Thoracic aorta (tissue), 2 donors: ENCODE measurements at places on chromosomes 7 and 10. TPM values are rescaled to one million over a fixed set of nuclear protein-coding genes. Genes with fewer than 3 reads are reported as not detected.

FAM149B1 gene
- total RNA-seq, result 9.0 TPM

FGFR2 gene
- 16.2 TPM for total RNA-seq

PNLIPRP2 gene
- 2.3 TPM for total RNA-seq

AGR3 gene
- not detected for total RNA-seq

IFIT1 gene
- 9.0 TPM for total RNA-seq

ASAH2 gene
- total RNA-seq, result 14.0 TPM

- H3K36me3 ChIP-seq, result no peaks in the 10 kb centered on the region
- H3K27me3 ChIP-seq, result no peaks in the 10 kb centered on the region
- H3K27ac ChIP-seq, result no peak overlapping the region
These were observed 92.9 kb upstream of the HDAC9 start for GRCh38 chr7:18402488-18403183.

DNA sequence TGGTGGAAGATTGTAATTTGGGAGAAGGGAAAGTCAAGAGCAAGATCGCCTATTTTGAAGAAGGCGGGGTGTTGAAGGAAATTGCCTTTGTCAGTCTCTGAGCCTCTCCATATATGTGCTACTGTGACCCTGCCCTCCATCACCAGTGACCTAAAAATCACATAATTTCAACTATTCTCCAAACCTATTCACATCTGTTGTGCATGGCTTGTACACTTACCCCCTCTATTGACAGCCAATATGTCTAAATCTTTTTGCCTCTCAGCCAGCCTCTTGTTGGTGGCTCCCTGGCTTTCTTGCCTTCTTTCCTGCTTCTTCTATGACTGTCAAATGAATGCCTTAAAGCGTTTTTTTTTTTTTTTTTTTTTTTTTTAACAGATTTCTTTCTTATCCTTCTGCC lies 295.6 kb downstream of the AUTS2 start:
- no peaks in the 10 kb centered on the region for H3K36me3 ChIP-seq
- no peak for DNase-seq
- H3K4me3 ChIP-seq, result no peak overlapping the region
- no peaks in the 10 kb centered on the region for H3K4me1 ChIP-seq
- no peak overlapping the region for H3K27ac ChIP-seq
- no peaks in the 10 kb centered on the region for H3K27me3 ChIP-seq

DNA sequence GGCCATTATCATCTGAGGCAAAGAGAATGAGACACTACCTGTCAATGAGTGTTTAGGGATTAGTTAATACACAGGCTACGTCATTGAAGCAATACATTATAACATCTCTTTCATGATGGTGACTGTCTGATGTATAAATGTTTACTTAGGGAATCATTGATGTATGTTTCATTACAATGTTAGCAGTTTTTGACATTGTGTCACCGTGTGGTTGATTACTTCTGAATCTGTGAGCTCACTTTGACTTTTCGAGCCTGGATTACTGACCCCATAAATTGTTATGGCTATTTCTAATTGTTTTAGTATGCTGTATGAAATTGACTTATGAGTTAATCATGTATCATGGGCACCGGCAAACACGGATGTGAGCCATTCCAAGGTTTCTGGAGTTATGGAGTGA lies 494.0 kb downstream of the MAGI2 start:
- no peak overlapping the region for H3K4me3 ChIP-seq
- no peaks in the 10 kb centered on the region for H3K36me3 ChIP-seq
- H3K27me3 ChIP-seq, result no peaks in the 10 kb centered on the region
- H3K27ac ChIP-seq, result no peak overlapping the region

DNA sequence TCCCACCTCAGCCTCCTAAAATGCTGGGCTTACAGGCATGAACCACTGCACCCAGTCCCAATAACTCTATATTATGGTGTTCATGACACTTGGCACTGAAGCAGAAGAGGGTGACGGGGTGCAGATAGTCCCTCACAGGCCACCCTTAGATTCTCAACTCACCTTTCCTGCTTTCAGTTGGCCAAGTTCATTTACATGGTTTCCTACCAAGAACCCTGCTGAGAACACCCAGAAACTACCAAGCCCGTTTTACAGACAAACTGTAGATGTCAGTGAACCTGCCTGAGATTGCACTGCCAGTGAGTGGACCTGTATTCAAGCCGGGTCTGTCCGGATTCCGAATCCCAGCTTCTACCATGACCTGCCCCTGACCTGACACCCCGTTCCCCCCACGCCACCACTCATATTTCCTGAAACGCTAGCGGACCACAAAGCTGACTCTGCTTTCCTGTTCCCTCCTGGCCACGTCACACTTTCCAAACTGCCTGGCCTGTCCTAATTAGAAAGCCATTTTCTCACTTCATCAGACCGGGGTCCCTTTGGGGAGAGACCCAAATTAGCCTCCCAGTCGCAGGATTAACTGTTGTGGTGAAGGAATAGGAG lies 17.3 kb downstream of the GRID2IP start:
- H3K4me3 ChIP-seq, result no peak overlapping the region
- no peak overlapping the region for H3K27ac ChIP-seq
- no peak for DNase-seq
- H3K4me1 ChIP-seq, result peaks cover 5% of the 10 kb centered on the region

DNA sequence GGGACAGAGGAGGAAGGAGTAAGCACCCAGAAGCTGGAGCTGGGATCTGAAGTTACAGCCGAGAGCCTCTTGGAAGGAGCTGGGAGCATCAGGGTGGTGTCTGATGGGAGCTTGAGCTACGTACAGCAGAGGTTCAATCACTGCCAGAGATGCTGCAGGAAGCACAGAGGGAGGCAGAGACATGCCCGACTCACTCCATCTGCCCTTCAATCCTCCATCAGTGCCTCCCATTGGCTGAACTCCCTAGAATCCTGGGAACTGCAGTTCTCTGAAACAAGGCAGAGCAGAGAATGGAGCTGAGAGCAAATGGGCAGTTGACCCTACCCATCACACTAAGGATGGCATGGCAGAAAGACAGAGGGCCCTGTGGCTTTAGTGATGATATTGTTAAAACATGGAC lies 40.0 kb upstream of the CTBP2 start:
- H3K27me3 ChIP-seq, result no peaks in the 10 kb centered on the region
- H3K36me3 ChIP-seq, result no peaks in the 10 kb centered on the region
- H3K4me3 ChIP-seq, result no peak overlapping the region
- H3K27ac ChIP-seq, result no peak overlapping the region

GRCh38 chr10:100806356-100806645 lies 60.9 kb downstream of the PAX2 start:
- H3K4me3 ChIP-seq, result no peak overlapping the region
- H3K27ac ChIP-seq, result no peak overlapping the region
- no peaks in the 10 kb centered on the region for H3K4me1 ChIP-seq
- no peak for DNase-seq
- no peaks in the 10 kb centered on the region for H3K27me3 ChIP-seq

- H3K4me3 ChIP-seq, result no peak overlapping the region
- no peak overlapping the region for H3K27ac ChIP-seq
- no peaks in the 10 kb centered on the region for H3K27me3 ChIP-seq
- H3K36me3 ChIP-seq, result no peaks in the 10 kb centered on the region
- no peaks in the 10 kb centered on the region for H3K4me1 ChIP-seq
These were observed 60.3 kb upstream of the NFKB2 start for GRCh38 chr10:102335184-102335583.

- H3K4me1 ChIP-seq, result peaks cover 10% of the 10 kb centered on the region
- no peaks in the 10 kb centered on the region for H3K36me3 ChIP-seq
- no peak overlapping the region for H3K27ac ChIP-seq
- H3K27me3 ChIP-seq, result no peaks in the 10 kb centered on the region
- H3K4me3 ChIP-seq, result no peak overlapping the region
These were observed 3.3 kb downstream of the WIPF3 start for GRCh38 chr7:29809533-29810155.

DNA sequence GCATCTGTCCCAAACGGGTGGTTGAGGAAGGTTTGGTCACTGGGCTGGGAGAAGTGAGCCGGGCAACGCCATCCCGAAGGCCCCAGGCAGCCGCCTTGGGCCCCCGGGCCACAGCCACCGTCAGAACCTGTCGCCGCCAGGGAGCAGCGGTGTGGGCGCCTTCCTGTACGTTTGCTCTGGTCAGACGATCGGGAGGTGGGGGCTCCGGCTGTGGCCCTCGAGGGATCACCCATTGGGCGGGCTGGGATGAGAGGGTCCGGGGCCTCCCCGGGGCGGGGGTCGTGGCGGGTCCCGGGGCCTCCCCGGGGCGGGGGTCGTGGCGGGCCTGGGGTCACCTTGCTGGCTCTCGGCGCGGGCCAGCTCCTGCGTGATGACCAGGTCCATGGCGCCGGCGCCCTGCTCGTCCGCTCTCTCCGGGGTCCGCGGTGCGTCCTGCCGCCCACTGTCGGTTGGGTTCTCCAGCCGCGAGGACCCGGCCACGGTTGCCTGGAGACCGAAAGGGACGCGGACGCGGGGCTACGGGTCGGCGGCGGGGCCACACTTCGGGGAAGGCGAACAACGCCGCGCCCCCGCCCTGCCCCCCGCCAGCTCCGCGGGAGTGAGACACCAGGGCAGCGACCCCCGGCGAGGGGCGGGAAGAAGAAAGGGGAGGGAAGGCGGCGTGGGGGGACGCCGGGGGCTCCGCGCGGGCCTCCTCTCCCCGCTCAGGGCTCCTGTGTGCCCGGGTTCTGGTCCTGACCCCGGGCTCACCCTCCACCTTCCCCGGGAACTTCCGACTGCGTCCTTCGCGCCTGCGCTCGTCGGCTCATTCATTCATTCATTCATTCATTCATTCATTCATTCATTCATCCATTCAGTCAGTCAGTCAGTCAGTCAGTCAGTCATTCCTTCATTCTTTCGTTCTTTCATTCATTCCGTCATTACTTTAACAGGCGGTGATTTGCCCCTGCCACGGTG lies at the start of gene CFAP46:
CFAP46 (minus strand) TSS at position 470 of the 957 bp plus-strand sequence; CDS start at position 384, 86 bp downstream.
- peak within 1 kb of the TSS; percentile 61 for H3K4me3 ChIP-seq
- no peak for DNase-seq
- H3K27me3 ChIP-seq, result no peaks in the 10 kb centered on the region
- no peaks in the 10 kb centered on the region for H3K36me3 ChIP-seq
- no peak within 1 kb of the TSS for H3K27ac ChIP-seq

GRCh38 chr10:50439187-50439586 lies 184.6 kb downstream of the SGMS1 start:
- no peaks in the 10 kb centered on the region for H3K27me3 ChIP-seq
- peaks cover 22% of the 10 kb centered on the region for H3K4me1 ChIP-seq
- H3K27ac ChIP-seq, result no peak overlapping the region
- H3K36me3 ChIP-seq, result no peaks in the 10 kb centered on the region

DNA sequence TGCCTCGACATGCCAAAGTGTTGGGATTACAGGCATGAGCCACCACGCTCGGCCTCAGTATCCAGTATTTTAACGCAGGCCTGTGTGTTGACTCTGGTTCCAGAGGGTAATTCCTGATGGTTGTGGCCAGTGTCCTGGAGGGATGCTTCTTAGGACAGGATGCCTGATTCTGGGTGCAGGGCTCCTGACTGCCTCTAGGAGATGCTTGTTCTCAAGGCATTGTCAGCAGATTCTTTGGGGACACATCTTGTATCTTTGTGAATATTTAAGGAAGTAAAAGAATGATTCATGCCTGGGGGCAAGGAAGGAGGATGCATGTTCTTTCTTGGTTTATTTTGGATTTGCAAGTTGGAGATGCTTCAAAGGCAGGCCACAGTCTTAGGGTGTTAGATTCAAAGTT lies 2.2 kb downstream of the ZDHHC4 start:
- peaks cover 9% of the 10 kb centered on the region for H3K36me3 ChIP-seq
- no peaks in the 10 kb centered on the region for H3K27me3 ChIP-seq
- H3K4me3 ChIP-seq, result no peak overlapping the region
- peaks cover 4% of the 10 kb centered on the region for H3K4me1 ChIP-seq

DNA sequence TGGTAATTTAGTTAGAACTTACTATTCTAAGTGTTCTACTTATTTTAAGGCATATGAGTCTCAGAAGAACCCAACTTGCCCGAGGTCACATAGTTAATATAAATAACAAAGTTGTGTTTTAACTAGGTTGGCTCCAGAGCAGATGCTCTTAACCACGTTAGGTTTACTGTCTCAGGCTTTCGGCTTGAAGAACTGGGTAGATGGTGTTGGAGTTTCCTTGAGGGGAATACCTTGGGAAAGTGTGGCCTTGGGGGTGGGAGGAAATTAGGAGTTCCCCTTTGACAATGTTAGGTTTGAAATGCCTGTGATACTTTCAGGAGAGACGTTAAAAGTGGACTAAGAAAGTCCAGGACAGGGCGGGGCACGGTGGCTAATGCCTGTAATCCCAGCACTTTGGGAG lies 9.6 kb downstream of the ZNF398 start:
- H3K27ac ChIP-seq, result no peak overlapping the region
- H3K27me3 ChIP-seq, result no peaks in the 10 kb centered on the region
- DNase-seq, result no peak
- H3K36me3 ChIP-seq, result peaks cover 5% of the 10 kb centered on the region
- H3K4me1 ChIP-seq, result no peaks in the 10 kb centered on the region

DNA sequence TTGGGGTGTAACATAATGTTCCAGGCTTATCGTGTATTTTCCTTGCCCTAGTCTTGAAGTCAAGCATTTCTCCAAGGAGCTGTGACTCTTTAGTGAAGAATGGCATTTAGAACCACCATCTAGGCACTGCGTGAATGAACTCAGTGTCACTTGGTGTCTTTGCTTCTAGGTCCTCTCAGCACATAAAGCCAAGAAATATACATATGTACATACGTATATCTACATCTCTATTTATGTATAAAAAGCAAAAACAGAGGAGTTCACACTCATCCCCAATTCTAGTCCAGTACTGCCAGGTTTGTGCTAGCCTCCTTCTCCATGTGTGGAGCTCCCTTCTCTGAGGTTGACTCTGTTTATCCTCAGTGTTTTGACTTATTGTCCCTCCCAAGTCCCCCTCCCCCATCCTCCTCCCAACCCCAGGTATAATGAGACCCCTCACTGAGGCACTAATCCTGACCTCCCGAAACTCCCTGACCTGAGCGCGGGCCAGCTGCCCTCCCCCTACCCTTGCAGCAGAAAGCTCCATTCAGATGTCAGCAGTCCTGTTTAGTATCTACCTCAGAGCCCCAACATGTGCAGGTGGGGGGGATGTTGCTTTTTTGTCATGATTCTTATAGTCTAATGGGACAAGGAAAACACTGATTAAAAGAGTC lies 61.5 kb downstream of the GDI2 start:
- no peak overlapping the region for H3K4me3 ChIP-seq
- peaks cover 6% of the 10 kb centered on the region for H3K36me3 ChIP-seq
- no peaks in the 10 kb centered on the region for H3K27me3 ChIP-seq
